ENCODE measurements at places on chromosomes 3 and 15. TPM values are rescaled to one million over a fixed set of nuclear protein-coding genes. Genes with fewer than 3 reads are reported as not detected.

UBA7 gene
- 14.5 TPM for total RNA-seq

SEMA5B gene
- total RNA-seq: not detected

DNA sequence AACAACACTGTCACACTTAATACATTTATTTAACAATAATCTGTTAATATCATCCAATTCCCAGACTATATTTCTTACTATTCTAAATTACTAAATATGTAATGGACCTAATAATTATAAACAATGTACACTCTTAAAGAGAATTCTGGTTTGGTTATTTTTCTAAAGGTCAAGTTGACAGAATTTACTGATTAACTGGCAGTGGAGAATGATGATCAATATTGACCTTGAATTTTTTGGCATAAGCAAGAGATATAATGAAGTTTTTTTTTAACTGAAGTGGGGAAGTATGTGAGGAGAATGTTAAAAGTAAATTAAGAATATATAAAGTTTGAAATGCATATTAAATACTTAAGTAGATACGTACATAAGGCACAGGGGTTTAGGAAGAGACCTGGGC is 33.8 kb downstream of the BCHE start:
- DNase-seq: no peak

- no peak for DNase-seq
Observed at GRCh38 chr3:97121386-97121785, 307.0 kb downstream of the EPHA6 start.

- DNase-seq: no peak
Observed at GRCh38 chr3:50454481-50455070, 48.9 kb downstream of the CACNA2D2 start.
